ENCODE measurements at places on chromosomes 13 and 19. TPM values are rescaled to one million over a fixed set of nuclear protein-coding genes. Genes with fewer than 3 reads are reported as not detected.

The NLRP5 gene
- not detected for polyA plus RNA-seq

- no peak for DNase-seq
These were observed 382.7 kb downstream of the MYO16 start for GRCh38 chr13:109012115-109012514.

DNA sequence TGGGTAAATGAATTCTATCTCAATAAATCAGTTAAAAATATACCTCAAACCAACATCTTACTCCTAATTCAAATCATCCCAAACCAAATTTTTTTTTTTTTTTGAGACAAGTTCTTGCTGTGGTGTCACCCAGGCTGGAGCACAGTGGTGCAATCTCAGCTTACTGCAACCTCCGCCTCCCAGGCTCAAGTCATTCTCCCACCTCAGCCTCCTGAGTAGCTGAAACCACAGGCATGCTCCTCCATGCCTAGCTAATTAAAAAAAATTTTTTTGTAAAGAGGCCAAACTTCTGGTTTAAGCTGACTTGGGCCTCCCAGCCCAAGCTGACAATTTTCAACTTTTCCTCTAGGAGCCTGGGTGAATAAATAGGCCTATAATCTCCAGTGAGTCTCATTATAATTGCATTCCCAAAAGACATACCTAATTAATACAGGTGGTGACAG lies 22.1 kb upstream of the OLFM2 start:
- DNase-seq: no peak

DNA sequence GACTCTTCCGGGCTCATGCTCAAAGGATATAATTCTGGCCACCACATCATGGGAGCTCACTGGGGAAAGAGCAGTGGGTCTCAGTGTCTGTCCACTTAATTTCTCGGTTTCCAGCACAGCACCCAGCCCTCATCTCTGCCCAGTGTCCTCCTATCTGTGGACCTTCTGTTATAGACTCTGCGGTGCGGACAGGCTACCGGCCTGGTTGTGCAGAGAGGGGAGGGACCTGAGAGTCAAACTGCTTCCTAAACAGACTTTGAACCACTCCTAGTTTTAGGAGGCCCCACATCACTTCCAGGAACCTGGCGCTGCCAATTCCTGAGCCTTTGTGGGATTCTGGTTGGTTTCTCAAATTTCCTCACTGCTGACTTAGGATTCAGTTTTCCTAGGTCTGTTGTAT lies 59.8 kb upstream of the MED4 start:
- no peak for DNase-seq

- no peak for DNase-seq
These were observed 3.9 kb upstream of the CD209 start for GRCh38 chr19:7751157-7751783.

DNA sequence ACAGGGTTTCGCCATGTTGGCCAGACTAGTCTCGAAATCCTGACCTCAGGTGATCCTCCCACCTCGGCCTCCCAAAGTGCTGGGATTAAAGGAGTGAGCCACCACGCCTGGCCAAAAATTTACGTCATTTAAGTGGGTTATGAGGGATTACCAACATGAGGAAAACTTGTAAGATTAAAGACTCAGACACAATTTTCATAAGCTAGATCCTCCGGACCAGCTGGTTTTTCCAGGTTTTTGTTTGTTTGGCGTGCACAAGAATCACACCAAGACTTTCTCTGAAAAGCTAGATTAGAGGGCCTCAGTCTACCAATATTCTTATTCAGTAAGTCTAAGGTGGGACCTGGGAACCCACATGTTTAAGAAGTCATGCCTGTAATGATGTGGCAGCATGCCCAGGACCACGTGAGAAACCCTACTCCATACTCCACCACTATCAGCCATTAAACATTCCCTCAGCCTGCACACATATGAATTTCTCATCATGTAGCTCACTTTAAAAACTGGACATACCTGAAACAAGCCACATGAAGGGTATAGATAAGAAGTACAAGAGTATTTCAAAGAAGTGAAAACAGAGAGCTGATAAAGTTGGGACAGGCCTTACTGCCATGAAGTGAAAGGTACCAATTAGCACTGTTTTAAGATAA lies 25.7 kb downstream of the DIAPH3 start:
- DNase-seq: no peak

DNA sequence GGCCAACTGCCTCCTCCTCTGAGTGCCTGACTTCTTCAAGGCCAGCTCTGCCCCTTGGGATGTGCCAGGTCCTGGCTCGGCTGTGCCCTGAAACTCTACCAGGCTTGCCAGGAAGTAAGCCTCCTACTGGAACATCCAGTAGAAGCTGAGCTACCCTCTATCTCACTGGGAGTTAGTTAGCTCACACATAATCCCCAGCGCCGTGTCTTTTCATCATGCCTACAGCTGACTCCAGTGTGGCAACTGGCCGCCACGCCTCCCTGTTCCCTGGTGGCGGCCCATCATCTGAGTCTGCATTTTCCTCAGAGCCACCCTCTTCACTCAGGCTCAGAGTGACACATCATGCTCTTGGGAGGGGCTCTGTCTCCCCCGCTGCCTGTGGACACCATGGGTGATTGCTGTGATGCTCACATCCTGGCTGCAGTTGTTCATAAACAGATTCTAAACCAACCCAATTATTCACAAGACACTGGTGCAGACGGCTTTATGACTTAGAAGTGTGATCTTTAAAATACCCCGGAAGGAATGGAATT lies 131.9 kb upstream of the IRS2 start:
- DNase-seq: no peak

- no peak for DNase-seq
These were observed 107.8 kb downstream of the EDNRB start for GRCh38 chr13:77810878-77811277.
